SW 1271 (cell line): ENCODE measurements at places on chromosomes 3 and 15.

DNA sequence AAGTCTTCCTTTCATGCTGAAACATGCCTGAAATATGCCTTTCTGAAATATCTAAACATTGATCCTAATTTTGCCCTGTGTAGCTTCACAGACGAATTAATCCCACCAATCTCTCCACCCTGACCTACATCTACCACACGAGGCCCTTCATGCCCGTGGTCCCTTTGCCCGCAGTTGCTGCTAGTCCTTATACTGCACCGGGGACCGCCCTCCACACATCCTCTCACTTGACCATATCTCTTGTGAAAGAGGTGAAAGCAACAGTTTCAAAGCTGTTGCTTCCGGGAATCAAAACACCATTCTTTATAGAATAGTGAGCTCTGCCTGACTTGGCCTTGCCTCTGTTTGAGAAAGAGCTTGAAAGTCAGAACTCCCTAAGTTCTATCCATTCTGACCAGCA, 499.5 kb downstream of the NTRK3 start:
- DNase-seq = no peak

- no peak for DNase-seq
Measured at GRCh38 chr3:1805331-1805730, 293.3 kb upstream of the CNTN4 start.

- no peak for DNase-seq
Measured at GRCh38 chr15:91881569-91882297, 28.2 kb downstream of the SLCO3A1 start.

DNA sequence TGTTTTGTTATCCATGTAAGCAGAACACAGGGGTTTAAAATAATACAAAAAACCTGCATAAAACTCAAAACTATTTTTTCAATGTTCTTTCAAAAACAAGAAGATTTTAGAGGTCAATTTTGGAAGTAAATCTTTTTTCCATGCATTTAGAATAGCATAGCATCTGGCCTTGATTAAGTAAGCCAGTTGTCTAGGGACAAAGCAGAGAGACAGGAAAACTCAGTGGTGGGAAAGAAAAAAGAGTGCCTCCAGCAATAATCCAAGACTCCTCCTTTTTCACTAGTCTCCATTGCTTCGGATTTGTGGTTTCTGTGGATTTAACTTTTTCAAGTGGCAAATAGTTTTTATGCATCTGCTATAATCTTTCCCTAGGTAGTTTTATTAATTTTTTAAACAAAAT, 88.9 kb downstream of the SUCNR1 start:
- no peak for DNase-seq

- DNase-seq = no peak
Measured at GRCh38 chr3:72694398-72694797, 153.8 kb downstream of the SHQ1 start.

- DNase-seq = no peak
Measured at GRCh38 chr15:63243101-63243500, 34.3 kb upstream of the APH1B start.

GRCh38 chr15:99845009-99845408, 111.8 kb upstream of the LYSMD4 start:
- DNase-seq = no peak

DNA sequence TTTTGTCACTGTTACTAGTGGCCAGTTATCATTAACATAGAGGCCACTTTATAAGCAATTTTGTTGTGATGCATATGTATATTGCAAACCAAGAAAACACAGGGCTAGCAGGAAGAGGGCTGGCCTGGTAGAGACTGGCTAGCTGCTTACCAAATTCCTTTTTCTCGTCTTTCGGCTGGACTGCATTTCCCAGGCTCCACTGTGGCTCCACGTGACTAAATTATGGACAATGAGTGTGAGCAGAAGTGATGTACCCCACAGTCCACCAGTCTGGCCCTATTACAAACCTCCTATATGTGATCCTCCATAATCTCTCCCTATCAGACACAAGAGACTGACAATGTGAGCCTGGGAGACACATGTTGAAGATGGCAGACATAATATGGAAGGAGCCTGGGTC, 257.0 kb downstream of the MFSD1 start:
- no peak for DNase-seq

- no peak for DNase-seq
Measured at GRCh38 chr3:148211725-148212124, 486.0 kb upstream of the AGTR1 start.

- no peak for DNase-seq
Measured at GRCh38 chr15:89068325-89068784, 19.9 kb upstream of the ABHD2 start.

GRCh38 chr3:175456466-175456865, 597.3 kb downstream of the NAALADL2 start:
- no peak for DNase-seq

- no peak for DNase-seq
Measured at GRCh38 chr3:129313665-129314385, 35.2 kb downstream of the HMCES start.

DNA sequence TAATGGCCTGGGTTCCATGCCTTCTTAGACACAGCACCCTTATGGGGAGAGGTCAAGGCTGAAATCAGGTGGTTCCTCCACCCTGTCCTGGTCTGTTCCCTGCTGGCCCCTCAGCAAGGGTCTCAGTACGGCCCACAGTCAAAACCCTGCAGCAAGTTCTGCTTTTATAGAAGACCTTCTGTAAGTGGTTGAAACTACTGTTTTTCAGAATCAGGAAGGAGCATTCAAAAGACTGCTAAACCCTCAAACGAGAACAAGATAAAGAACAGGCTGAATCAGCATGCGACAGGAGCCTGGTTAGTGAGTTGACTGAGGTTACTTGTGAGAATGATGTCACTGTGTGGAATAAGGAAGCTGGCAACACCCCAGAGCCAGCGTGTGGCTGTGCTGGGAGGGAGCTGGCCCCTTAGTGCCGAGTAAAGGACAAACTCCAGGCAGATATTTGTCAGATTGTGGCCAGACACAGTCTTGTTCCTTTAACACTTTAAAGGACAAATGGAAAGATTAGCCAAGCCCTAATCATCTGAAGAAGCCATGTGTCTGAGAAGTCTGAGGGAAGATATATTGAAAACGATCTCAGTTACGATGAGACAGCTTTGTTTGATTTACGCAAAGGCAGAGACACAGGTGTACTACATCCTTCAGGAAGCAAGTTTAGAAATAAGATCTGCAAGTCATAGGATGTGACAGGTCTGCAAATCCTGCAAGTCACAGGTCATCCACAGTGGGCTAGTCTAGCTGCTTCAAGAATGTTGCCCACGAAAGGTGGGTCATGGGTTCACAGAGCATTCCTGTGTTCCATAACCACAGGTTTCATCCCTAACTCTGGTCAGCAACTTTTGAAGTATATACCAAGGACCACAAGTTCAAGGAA, 54.0 kb downstream of the B3GNT5 start:
- no peak for DNase-seq

GRCh38 chr3:21621181-21621651, 129.8 kb downstream of the ZNF385D start:
- DNase-seq = no peak

- DNase-seq = no peak
Measured at GRCh38 chr15:79364571-79365240, 53.8 kb downstream of the TMED3 start.

DNA sequence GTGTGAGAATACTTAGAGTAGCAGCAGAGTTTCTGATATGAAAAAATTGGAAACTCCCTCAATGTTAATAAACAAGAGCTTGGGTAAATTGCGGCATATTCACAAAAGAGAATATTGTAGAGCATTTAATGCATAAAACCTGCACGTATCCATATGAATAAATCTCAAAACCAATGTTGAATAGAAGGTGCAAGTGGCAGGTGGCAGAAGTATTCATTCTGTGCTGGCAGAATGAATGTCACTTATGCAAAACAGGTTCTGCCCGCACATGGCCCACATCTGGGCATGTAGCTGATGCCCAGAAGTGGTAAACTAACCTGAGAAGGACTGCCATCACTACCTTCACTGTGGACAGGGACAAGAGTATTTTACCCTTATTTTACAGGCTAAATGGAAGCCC, 14.1 kb upstream of the PRSS50 start:
- DNase-seq = no peak

- DNase-seq = no peak
Measured at GRCh38 chr15:94021621-94022320, 209.6 kb upstream of the MCTP2 start.

DNA sequence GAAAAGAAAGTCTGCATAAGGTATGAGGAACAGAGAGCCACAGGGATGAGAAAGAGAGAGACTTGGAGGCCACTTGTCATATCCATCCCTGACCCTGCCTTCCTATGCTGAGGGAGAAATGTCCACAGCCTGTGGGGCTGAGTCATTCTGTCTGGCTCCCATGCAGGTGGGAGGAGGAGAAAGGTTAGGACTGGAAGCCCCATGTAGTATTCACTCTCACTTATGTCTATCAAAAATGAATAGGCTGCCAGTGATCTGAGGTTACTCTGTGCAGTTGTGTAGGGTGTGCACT, 71.3 kb downstream of the RAB11A start:
- DNase-seq = no peak

- DNase-seq = no peak
Measured at GRCh38 chr3:61663356-61664104, 102.2 kb downstream of the PTPRG start.

GRCh38 chr3:101038393-101038792, 45.2 kb upstream of the ABI3BP start:
- no peak for DNase-seq

DNA sequence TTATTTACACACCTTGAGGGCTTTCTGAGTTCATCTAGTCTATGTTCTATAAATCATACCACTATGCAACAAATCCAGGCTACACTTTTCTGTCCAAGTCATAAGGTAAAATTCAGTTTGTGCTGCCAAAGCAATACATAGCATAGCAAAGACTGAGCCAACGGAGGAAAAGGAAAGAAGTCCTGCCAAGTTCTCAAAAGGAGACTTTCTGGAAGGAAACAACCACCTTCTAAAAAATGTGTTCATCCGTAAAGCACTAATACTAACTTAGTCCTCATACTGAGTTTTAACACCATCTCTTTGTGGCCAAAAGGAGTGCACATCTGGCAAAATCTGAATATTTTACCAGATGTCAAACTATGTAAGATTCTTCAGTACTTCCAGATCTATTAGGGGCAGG, 620.2 kb downstream of the RBMS3 start:
- DNase-seq = no peak

DNA sequence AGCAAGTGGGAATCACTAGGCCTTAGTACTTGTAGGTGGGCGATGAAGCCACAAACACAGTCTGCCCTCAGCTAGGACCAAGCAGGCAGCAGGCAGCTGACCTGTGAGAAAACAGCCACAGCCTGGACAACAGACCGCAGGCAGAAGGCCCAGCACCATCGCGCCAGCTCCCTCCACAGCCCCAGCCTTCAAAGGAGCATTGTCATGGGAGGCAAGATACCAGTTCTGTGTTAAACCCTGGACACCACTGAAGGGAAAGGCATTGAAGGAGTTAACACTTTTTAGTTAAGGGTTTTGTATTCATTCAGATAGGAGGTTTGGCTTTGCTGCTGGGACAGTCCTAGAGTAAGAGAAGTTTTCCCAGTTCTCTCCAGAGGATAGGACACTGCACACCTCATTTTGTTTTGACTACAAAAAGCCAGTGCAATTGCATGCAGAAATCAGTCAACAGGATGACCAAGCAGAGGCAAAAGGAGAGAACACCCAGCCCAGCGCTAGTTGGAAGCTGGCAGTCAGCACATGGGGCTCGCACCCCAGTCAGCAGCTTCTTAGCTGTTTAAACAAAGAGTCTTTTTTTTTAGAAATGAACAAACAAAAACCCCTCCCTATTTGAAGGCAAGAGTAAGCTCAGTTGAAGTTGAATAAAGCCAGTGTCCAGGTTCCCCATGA, 286.1 kb upstream of the TPM1 start:
- DNase-seq = no peak

- no peak for DNase-seq
Measured at GRCh38 chr3:124764746-124765145, 34.5 kb downstream of the UMPS start.

DNA sequence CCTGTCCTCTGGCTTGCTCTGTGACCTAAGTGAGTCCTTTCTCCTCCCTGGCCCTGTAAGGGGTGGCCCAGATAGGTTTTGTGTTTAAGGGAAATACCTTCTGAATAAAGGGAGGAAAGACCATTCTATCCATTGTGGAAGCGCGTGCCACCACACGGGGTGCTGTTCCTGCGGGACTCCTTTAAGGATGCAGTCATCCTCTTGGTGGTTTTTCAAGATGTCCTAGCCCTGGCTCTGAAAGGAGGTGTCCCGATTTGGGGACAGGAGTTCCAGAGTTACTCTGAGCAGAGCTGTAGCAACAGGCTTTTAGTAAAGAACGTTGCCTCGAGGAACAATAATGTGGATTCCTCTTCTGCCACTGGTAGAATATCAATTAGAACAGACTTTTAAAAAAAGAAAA, 9.6 kb downstream of the SLC6A6 start:
- DNase-seq = no peak

- DNase-seq = no peak
Measured at GRCh38 chr3:9036404-9037131, 73.3 kb upstream of the RAD18 start.

DNA sequence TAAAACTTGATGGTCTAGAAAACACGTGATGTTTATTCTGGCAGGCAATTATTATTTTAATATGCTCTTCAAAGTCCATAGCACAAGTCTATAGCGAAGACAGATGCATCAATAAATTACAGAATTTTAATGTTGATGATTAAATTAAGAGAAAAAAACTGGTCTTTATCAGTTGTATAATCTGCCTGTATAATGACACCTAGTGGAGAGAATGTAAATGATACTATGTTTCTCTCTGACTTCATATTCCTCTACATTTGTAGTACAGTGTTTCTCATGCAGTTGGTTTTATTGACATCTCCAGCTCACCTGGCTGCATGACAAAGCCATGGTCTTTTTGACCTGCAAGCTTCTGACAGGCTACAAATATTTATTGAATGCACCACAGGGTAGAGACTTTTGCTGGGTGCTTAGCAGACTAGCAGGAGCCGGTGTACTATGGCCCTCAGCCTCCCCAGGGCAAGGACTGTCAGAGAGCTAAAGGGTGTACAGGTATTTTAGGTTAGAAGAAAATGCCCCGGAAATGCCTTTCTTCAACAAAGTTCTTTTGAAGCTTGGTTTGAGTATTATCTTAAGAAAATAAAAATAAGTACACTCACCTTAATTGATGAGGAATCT, 289.9 kb downstream of the GAP43 start:
- DNase-seq = peak; percentile 35

- no peak for DNase-seq
Measured at GRCh38 chr3:181722156-181722555, 10.4 kb downstream of the SOX2 start.

DNA sequence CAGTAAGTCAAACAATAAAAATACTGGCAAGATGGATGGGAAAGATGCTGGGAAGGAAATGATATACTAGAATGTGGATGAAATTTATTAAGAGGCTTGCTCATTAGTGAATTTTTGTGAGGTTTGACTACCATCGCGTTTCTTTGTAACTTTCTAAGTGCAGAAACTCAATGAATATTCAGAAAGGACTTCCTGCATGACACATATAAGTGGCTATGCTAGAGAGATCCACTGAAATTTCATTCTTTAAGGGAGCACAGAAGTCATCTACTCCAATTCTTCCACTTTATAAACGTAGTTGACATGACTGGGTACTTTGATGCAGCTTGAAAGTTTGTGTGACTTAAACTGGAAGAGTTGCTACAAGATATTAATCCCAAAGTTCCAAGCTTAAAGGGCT, 88.0 kb downstream of the SHQ1 start:
- no peak for DNase-seq
